ENCODE measurements at places on chromosomes 7 and 10. TPM values are rescaled to one million over a fixed set of nuclear protein-coding genes. Genes with fewer than 3 reads are reported as not detected.

Gene ABCB4
- 12.6 TPM for total RNA-seq

Gene FAM131B
- 1.5 TPM for total RNA-seq

Gene GBX1
- total RNA-seq = not detected

Gene AKR1B1
- total RNA-seq = 134 TPM

Gene SOSTDC1
- not detected for total RNA-seq

Gene MGMT
- total RNA-seq = 19.7 TPM

Gene PPIA
- 3,738 TPM for total RNA-seq

- no peak for DNase-seq
Observed at GRCh38 chr10:76086170-76086760, 654.8 kb downstream of the LRMDA start.

DNA sequence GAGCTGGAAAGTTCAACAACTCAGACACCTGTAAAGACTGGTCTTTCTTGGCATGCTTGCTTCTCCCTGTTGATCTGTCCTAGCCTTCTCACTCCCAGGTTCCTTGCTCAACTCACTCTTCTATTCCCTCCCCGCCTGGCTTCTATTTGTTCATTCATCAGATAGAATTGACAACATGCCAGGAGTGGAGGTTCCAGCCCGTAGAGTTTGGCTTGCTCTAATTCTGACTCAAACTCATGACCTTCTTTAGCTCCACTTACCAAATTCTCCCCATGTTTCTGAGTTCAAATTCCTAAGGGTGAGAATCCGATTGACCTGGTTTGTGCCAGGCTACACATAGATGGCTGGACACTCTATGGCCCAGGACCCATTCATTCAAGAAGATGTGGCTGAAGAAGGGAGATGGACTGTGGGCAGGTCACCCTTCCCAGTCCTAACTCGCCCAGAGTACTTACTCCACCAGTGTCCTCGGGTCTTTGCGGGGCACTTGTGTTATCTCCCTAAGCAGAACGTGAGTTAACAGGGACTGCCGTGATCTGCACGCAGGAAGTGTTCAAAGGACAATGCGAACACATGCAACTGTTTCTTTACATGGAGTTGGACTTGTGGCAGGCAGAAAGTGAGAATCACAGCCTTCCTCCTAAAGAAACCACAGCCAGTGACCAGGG lies 4.0 kb upstream of the TMEM236 start:
- peak; percentile 69 for DNase-seq

DNA sequence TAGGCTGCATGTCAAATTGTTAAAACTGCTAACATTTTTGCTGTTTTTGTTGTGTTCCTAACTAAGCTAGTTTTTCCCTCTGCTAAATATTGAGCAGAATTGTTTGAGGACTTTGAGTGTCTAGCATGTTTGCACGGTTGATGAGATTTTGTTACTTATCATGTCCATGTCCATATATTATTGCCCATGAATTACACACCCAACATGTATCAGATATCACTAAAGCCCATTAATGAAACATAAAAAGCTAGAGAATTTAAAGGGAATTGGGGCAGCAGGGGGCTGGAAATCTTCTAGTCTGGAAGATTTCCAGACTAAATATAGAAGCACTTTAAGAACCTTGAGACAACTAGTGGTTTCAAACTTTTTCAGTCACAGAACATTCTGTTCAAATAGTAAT lies 197.7 kb downstream of the SNX10 start:
- no peak for DNase-seq

- no peak for DNase-seq
Observed at GRCh38 chr10:75201793-75202307, 8.7 kb upstream of the VDAC2 start.

- DNase-seq = no peak
Observed at GRCh38 chr7:133292631-133293030, 39.8 kb downstream of the EXOC4 start.

- DNase-seq = no peak
Observed at GRCh38 chr7:82723411-82723810, 279.8 kb upstream of the CACNA2D1 start.

DNA sequence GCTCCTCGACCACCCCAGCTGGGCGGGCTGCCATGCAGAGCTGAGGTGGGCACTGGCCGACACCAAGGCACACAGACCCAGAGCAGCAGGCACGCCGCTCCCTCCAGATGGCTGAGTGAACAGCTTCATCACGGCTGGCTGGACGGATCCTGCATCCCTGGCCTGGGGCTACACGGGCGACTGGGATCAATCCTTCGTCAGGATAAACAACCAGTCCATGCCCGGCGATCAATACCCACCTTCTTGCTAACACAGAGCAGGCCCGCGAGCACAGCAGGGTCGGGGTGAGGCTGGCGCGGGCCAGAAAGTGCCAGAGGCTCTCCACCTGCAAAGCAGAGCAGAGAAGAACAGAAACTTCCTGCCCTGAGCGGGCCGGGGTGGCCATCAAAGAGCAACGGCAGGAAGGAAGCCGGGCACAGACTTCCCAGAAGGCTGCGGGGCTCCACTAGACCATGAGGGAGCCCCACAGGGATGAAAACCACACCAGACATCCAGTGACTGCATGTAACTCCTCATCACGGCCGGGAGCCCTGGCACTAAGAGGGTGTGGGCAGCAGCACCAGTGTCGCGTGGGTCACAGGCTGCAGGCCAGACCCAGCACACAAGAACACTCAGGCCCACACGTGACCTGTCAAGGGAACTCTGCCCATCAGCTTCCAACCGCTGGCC lies 166.4 kb downstream of the MAD1L1 start:
- DNase-seq = no peak

DNA sequence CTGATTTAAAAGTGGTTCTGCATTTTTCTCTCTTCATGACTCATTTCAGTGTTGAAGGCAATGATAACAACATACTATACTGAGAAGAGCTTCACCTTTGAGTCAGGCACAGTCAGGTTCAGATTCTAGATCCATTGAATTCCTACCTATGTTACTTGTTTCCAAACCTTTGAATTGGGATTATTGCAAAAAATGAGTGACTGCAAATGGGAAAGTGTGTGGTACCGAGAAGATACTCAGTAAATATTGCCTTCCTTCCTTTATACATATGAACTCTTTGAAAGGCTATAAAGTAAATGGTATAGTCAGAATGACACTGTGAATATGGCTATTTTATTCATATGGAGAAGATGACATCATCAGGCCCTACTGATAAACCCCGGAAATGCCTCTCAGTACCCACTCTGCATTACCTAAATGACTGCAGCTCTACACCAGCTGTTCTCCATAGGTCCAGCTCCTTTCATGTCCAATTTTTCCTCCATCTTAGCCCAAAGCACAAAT lies 66.7 kb upstream of the FGL2 start:
- DNase-seq = no peak

DNA sequence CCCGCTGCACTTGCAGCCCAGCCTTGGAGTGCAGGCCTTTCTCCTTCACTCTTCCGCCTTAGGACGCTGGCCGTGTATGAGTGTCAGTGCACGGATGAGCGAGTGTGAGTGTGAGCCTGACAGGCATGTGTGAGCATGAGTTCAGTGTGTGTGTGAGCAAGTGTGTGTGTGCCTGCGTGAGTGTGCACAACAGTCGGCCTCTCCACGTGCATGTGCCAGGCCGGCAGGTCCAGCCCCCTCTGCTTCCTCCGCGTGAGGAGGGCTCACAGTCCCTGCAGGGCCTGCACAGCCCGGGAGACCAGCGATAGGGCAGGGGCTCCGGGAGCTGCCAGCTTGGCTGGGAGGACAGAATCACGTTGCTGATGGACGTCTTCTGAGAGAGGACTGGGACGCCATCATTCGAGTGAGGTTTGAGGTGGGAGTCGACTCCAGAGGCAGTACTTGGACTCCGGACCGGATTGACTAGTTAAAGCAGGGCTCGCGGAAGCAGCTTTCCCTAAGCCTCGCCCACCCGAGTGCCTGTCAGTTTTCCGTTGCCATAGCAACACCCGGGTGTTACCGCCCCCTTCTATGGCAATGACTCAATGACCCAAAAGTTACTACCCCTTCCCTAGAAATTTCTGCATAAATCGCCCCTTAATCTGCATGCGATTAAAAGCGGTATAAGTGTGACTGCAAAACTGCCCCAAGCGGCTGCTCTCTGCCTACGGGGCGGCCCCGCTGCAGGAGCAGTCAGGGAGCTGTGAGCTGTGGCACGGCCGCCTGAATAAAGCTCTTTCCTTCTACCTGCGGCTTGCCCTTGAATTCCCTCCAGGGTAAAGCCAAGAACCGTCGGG lies 19.6 kb upstream of the CFAP46 start:
- DNase-seq = peak; percentile 22

DNA sequence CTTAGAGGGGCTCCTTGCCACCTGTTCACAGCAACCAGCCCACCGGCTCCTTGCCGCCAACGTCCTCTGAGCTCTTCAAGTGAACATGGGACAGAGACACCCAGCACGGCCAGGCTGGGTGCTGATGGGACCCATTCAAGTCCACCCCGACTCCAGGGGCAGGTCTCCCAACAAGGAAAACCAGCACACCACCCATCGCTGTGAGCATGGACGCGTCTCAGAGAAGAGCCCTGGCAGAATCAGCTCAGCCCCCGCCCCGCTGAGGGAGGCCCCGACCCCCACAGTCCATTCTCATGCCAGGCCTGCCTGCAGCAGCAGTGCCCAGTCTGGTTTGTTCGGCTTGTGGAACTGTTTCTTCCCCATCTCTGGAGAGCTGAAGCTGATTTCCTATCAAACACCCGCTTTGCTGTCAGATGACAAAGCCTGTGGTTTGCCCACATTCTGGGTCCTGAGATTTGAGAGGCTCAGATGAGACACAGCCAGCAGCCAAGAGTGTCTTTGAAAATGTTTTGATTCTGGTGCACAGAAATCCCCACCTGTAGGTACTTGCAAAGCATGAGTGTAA lies 216.6 kb downstream of the ZMYND11 start:
- no peak for DNase-seq

DNA sequence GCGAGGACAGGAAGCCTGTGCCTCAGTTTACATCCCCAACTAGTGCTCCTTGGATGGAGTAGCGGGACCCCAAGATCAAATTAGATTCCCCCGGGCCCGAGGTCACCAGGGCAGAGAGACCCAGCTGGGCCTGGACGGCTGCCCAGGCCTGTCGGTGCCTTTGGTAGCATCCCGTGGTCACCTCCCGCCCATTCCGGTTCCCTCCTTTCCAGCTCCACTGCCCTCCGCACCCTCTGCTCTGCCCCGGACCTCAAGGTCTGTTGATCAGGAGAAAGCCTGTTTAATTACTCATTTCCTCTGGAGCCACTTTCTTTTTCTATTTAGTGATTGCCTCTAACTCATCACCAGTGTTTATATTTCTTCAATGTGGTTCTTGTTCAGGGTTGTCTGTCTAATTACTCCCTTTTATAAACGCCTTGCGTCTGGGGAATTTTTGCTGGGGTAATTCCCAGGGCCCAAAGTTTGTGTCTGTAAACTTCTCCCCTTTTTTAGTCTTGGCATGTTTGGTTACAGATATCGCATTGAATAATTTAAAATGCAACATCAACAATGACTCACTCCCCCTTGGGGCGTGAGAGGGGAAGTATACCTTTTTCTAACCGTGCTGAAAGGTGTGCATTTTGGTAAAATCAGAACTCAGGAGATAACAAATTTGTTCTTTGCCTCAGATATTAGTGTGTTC lies 1.9 kb downstream of the FOXK1 start:
- DNase-seq = peak; percentile 78

GRCh38 chr7:159017741-159018140 lies 126.9 kb downstream of the VIPR2 start:
- no peak for DNase-seq

DNA sequence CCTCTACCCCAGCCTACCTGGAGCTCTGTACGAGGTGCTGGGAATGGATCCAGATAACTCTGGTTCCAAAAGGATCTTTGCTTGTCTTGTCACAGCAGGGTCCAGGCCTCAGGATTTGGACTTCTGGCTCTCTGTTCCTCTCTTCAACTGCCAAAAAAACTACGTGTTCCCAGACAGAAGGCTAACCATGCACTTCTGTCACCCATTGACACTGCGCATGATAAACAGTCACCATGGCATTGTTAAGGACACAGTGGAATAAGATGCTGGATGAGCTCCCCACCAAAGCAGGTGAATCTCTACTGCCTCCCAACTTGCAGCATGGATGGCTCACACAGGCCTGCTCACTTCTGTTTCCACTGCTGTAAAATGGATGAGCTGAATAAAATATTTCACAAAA lies 637.9 kb downstream of the TNS3 start:
- no peak for DNase-seq

- DNase-seq = no peak
Observed at GRCh38 chr7:78224923-78225322, 426.4 kb downstream of the PHTF2 start.

DNA sequence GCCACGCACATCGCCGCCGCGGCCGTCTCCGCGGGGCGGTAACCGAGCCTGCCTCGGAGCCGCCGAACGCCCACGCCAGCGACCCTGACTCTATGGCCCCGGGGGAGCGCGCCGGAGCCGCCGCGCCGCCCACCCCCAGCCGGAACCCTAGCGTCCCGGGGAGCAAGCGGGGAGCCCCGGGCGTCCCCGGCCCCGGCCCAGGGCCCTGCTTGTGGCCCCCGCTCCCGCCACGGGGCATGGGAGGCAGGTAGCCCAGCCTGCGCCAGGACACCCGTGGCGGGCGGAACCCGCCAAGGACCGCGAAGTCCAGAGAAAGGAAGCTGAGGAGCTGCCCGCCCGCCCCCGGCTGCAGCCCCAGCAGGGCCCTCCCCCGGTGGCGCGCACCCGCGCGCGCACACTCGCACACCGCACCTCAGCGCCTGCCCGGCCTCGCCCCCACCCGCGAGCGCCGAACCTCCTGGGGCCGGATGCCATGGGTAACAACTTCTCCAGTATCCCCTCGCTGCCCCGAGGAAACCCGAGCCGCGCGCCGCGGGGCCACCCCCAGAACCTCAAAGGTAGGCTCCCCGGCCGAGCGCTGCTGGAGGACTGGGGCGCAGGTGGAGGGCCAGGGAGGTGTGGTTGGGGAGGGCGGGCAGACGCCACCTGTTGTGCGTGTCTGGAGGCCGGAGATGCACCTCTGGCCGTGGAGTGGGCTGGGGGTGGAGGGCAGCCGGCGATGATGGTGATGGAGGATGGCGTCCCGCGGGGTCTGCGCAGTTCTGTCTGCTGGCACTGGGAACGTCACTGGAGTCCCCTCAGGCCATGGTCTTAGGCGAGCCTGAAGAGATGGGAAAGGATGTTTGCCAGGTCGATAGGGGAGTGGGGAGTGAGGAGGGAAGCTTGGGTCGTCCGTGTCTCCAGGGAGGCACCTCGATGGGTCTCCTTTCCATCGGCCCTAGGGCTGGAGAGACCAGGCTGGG lies 692 bp downstream of the NEURL1 start:
- no peak for DNase-seq

- DNase-seq = no peak
Observed at GRCh38 chr7:4713183-4713784, 31.2 kb downstream of the FOXK1 start.

- DNase-seq = no peak
Observed at GRCh38 chr7:80330434-80330833, 181.4 kb downstream of the GNAT3 start.

- no peak for DNase-seq
Observed at GRCh38 chr7:159068488-159068811, 76.2 kb downstream of the VIPR2 start.

- DNase-seq = no peak
Observed at GRCh38 chr7:713488-714230, 12.8 kb upstream of the DNAAF5 start.

Measured in epithelial cell of proximal tubule (primary cell).